ENCODE measurements at places on chromosomes 5 and 9. TPM values are rescaled to one million over a fixed set of nuclear protein-coding genes. Genes with fewer than 3 reads are reported as not detected.

Gene SPINK13
- not detected for total RNA-seq

- no peak for DNase-seq
Observed at GRCh38 chr5:2741956-2742355, 9.5 kb downstream of the IRX2 start.

Gene FGF18
- total RNA-seq = 2.3 TPM

GRCh38 chr5:56320686-56321085 lies 87.6 kb upstream of the ANKRD55 start:
- no peak for DNase-seq

DNA sequence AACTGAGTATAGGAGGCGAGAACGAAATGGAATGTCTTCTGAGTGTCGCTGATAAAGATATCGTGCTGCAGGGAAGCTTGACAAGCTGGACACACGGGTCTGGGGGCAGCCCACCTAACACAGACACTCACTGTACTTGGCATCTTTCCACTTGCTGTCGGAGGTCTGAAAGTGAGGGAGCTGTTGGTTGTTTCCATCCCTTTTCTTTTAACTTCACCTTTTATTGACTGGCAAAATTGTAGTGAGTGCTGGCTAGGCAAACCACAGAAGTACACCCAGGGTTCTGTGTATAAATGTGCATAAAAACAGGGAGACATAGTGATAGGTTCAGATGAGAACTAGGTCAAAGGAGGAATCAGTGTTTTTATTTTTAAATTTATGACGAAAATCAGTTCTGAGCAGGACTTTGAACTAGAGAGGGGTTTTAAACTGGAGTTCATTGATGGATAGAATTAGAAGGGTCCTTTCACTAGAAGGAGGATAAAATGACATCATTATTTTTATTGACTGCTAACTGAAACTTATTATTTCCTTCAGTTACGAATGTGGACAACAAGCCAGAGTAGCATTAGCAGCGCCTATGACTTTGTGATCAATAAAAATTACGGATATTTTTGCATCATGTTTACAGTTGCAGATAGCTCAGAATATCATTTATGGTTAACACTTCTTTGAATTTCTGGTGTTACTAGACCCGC lies 817 bp downstream of the GAPVD1 start:
- DNase-seq = no peak

GRCh38 chr9:9847750-9848149 lies 765.1 kb downstream of the PTPRD start:
- DNase-seq = no peak

- no peak for DNase-seq
Observed at GRCh38 chr5:88269222-88269771, 652 bp upstream of the TMEM161B start.

Gene CBY3
- total RNA-seq = not detected

Gene GRM6
- total RNA-seq = not detected

- peak; percentile 13 for DNase-seq
Observed at GRCh38 chr5:159310511-159310910, 19.8 kb downstream of the IL12B start.

GRCh38 chr5:77643654-77644370 lies 5.3 kb upstream of the OTP start:
- DNase-seq = no peak

Gene EQTN
- 1.1 TPM for total RNA-seq

Gene STKLD1
- total RNA-seq = 3.8 TPM

GRCh38 chr9:94773655-94774054 lies 47.2 kb downstream of the AOPEP start:
- no peak for DNase-seq

Gene PCDHB3
- 9.1 TPM for total RNA-seq

DNA sequence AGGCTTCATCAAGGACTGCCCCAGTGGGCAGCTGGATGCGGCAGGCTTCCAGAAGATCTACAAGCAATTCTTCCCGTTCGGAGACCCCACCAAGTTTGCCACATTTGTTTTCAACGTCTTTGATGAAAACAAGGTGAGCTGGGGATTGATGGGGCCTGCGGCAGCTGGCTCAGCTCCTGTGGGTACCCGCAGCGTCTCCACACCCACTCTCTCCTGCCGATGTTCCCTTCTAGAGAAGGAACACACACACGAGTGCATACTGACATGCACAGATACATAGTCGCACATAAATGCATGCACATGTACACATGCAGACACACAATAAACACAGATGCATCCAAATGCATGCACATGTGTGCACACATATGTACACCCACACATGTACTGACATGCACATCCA lies 45.6 kb downstream of the NCS1 start:
- no peak for DNase-seq

GRCh38 chr9:16060436-16061129 lies 507.7 kb downstream of the CCDC171 start:
- DNase-seq = no peak

Gene IRX2
- total RNA-seq = 6.0 TPM

Gene PAIP2
- total RNA-seq = 97.4 TPM

DNA sequence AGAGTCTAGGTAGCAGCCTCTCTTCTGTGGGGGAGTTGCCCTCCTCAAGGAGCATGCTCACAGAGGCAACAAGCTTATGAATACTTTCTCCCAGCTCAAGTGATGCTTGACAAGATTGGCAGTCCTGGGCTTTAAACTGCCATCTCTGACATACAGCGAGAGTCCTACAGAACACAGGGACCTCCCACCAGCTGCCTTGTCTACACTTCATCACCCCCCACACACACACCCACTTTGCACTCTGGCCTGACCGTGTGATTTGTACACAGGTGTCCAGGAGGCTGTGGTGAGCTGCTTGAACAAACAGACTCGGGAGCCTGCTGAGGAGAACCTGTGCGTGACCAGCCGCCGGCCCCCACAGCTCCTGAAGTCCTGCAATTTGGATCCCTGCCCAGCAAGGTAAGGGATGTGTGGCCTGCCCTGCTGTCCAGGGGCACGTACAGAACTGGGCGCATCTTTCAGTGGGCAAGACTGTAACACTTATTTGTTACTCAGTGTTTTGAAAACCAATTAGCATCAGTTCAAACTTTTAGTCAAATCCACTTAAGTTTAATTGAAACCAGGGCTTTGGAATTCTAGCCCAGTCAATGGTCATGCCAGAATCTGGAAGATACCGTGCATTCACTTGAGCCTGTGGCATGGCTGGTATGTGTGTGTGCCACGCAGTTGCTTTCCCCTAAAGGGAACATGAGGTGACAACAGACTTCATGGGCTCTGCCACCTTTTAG lies 247.5 kb downstream of the ADAMTSL1 start:
- no peak for DNase-seq

Gene ZNF366
- total RNA-seq = not detected

Gene MFAP3
- 42.5 TPM for total RNA-seq

- DNase-seq = no peak
Observed at GRCh38 chr5:54309276-54309675, 1.1 kb downstream of the ARL15 start.

GRCh38 chr5:124720593-124720992 lies 25.8 kb downstream of the ZNF608 start:
- no peak for DNase-seq

GRCh38 chr5:170315154-170315553 lies 17.6 kb upstream of the LCP2 start:
- no peak for DNase-seq

GRCh38 chr5:97043511-97043910 lies 98.9 kb downstream of the LIX1 start:
- DNase-seq = no peak

Gene BTNL3
- not detected for total RNA-seq

Gene SEMA6A
- total RNA-seq = 105 TPM

DNA sequence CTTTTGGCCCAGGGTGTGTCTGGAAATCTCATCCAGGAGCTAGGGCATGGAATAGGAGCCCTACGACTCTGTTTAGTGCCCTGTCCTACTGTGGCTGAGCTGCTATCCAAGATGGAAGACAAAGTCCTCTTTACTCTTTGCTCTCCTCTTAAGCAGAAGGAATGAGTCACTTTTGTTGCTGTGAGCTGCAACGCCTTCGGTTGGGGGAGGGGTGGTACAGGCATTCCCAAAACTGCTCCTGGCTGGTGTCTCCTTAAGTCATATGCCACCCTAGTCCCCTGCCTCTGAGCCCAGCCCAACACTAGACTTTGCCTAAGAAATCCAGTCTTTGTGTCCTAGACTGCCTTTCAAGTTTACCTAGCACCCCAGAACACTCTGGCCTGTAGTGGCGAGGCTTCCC lies 99.9 kb downstream of the PRR16 start:
- DNase-seq = no peak

GRCh38 chr5:115855959-115856358 lies 14.2 kb downstream of the AP3S1 start:
- no peak for DNase-seq

Gene SPATA31E1
- total RNA-seq = not detected

Gene ADRB2
- 0.22 TPM for total RNA-seq

DNA sequence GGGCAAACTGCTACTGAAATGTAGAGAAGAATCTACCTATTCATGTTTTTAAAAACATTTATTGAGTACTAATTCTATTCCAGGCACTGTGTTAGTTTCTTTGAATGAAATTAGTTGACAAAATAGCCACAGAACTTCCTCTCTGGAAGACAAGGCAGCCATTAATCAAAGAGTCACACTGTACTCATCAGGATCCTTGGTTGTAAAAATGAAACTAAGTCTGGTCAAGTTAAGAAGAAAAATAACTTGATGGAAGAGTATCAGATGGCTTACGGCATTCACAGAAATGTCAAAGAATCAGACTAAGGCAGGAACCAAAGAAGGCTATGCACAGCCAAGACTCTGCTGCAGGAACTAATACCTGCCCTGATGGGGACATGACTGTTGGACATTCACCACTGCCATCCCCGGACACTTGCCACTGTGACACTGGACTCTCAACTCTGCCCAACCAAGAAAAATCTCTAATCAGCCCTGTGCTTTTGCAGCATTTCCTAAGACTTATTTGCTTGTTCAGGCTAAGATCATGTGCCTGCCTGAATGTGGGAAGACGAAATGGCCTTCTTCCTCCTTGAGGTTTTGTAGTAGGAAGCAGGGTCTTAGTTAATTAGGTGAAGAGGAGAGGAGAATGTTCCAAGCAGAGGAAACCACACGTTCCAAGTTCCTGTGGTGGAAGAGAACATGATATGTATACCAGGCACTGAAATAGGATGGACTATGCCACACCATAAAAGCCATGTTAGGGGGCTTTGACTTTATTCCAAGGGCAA lies 23.3 kb upstream of the NDUFB6 start:
- no peak for DNase-seq

DNA sequence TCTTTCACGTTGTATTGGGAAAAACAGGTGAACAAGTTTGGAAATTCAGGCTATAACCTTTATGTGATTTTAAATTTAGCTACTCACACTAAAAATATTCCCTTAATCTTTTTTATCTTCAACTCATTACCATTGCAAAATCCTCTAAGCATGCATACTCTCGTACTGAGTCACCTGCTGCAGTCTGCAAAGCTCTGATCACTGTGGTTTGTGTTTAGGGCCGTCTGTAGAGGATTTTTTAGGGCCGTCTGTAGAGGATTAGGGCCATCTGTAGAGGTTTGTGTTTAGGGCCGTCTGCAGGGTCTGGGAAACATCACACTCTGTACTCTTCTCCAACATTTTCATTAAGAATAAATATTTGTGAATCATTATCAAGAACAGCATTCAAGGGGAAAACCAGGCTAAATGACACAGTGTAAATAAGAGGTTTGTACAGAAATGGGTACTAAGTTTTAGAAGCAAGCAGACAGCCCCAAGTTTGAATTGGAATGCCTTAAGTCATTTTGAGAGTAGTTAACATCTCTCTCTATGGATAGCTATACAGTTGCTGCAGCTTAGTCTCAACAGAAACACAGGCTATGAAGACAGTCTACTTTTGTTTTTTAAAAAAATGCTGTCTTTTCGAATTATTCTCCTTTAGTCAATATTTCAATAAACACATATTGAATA lies 155.0 kb upstream of the TSLP start:
- no peak for DNase-seq

Gene ZDHHC11B
- total RNA-seq = 8.7 TPM

Gene AQP7
- total RNA-seq = 4.4 TPM

GRCh38 chr5:172788771-172789686 lies 18.0 kb upstream of the DUSP1 start:
- no peak for DNase-seq

- DNase-seq = no peak
Observed at GRCh38 chr5:171080186-171080938, 218.5 kb downstream of the RANBP17 start.

DNA sequence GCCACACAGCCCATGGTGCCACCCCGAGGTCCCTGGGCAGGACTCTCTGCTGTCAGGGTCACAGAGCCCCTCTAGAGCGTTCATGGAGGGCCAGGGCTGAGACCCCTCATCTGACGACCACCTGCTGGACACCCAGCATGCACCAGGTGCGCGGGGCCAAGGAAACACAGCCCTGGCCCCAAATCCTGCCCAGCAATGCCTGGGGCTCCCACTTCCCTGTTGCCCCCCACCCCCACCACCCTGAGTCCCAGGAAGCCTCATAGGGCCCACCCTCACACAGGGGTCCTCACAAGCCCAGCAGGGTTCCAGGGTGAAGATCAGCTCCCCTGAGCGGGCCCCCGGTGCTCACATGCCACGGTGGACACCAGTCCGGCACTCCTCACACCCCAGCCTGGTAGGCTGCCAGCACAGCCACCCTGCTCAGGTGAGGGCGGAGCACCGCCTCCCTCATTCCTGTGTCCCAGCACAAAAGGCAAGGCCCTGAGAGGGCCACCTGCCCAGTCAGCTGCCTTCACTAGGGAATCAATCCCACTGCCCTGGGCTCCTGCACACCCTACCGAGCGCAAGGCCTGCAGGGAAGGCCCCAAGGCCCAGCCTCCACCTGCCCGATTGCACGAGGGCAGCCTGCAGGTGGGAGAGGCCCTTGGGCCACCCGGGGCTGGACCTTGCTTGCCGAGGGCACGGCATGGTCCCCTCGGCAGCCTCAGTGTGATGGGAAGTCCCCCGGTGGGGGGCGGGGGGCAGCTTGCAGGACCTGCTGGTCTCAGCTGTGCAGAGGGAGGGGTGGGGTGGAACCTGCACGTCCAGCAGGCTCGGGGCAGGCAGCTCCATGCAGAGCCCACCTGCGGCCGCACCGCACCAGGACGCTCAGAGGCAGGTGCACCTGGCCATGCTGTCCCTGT lies 56.4 kb upstream of the UBAC1 start:
- DNase-seq = no peak

DNA sequence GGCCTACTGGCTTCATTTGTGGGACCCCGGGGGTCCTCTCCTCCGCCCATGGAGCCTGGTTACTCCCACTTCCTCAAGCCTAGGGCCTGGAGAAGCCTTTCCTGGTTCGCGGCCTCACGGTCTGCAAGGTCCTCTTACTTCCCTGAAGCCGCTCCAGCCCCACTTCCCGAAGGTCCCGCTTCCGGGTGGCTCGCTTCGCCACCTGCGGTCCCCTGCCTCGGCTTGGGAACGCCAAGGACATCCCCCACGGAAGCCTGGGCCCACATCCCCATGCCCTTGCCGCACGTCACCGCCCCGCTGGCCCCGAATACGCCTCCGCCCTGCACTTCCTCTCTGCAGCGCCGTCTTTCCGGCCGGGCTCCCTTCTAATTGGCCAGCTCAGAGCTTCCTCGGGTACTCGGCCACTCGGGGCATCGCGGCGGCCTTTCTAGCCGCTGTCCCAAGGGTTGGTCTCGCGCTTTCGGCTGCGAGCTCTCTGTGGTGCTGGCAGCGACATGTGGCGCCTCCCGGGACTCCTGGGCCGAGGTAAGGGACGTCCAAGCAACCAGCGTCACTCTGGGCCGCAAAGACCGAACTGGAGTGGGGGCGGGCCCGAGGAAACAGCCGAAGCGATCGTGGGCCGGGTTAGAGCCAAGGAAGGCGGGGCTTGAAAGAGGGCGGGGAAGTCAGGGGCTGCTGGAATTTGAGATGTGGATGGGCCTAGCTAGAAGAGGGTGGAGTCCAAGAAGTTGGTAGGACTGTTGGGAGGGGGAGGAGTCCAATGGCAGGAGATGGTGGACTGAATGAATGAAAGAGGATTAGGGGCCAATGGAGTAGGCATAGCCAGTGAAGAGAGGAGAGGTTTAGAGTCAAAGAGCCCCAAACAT lies at the start of gene DELE1:
TSS of gene DELE1 (plus strand) at position 424 of the 866 bp plus-strand sequence. CDS start at position 495, 71 bp downstream.
- DNase-seq = peak; percentile 79
